ENCODE measurements at places on chromosomes 1 and 21. TPM values are rescaled to one million over a fixed set of nuclear protein-coding genes. Genes with fewer than 3 reads are reported as not detected.

DNA sequence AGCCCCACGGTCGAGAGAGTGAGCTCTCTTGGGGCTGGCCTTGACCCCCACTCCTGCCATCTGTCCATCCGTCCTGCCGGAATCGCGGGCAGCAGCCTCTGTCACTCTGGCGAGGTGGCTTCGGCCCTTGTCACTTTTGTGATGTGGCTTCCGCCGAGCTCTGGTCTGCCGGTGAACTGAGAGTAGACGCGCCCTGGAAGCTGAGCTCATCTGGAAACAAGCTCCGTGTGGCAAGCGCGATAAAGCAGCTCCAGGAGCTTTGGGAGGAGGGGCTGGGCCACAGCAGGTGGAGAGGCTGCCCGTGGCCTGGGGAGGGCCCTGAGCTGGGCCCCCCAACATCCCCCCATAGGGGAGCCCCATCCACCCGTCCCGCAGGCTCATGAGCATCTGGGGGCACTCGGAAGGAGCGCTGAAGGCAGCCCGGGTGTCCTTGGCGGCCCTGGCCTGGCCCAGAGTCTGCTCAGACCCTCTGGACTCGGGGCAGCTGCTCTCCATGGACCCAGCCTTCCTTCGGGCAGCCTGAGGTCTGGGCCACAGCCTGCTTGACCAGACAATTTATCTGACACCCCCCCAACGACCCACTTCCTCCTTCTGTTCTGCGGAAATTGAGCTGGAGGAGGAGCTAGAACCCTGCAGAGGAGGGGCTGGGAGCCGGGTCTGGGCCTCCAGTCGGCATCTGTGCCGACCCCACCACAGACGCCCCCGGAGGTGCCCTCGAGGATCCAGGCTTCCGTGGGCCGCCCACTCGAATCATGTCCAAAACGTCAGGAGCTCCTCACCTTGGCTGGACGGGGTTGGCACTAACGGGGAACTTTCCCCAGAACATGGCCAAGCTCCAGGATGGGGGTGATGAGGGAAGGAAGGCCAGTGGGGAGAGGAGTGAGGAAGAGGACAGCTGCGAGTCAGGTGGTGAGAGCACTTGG, 59.1 kb downstream of the SLC19A1 start:
- no peaks in the 10 kb centered on the region for H3K27me3 ChIP-seq
- no peak overlapping the region for H3K4me3 ChIP-seq
- H3K27ac ChIP-seq, result peak overlapping the region; percentile 44
- H3K36me3 ChIP-seq, result peaks cover 68% of the 10 kb centered on the region
- DNase-seq, result no peak

DNA sequence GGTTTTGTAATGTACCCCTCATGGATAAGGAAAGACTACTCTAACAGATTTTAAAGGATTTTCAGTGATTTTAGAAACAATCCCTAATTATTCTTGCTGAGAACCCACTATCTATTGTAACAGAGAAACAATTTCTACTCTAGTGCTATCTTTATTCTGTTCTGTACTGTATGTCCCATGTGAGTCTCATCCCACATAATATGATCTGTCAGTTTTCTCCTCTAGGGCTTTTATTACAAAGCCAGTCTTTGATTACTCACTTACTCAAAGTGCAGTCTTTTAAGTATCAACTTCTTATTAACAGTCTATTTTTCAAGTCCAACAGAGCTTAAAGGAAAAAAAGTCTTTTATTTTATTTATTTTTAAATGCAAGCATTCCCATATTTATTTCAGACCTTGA, 54.8 kb downstream of the CTH start:
- H3K4me3 ChIP-seq, result no peak overlapping the region
- H3K36me3 ChIP-seq, result no peaks in the 10 kb centered on the region

- no peaks in the 10 kb centered on the region for H3K4me1 ChIP-seq
- DNase-seq, result no peak
- H3K4me3 ChIP-seq, result no peak overlapping the region
- H3K27ac ChIP-seq, result no peak overlapping the region
- H3K36me3 ChIP-seq, result peaks cover 65% of the 10 kb centered on the region
- H3K27me3 ChIP-seq, result no peaks in the 10 kb centered on the region
Observed at GRCh38 chr1:220195701-220196100, 76.6 kb downstream of the RAB3GAP2 start.

DNA sequence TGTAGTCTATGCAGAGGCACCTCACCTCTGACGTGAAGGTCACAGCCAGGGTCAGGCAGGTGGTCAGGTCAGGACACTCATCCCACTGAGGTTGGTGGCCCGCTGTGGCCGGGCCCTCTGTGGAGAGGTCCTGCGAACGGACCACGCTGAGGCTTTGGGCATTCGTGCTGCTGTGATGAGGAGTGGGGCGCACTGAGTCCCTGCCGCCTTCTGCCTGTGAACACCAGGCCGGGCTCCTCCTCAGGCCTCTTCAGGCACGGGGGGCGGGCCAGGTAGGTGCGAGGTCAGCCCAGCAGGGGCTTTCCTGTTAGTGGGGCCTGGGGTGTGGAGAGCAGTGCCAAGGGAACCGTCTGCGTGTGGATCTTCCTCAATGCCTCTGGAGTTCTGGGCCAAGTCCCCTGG, 39.0 kb downstream of the COQ8A start:
- H3K4me3 ChIP-seq, result peak overlapping the region; percentile 7
- peaks cover 94% of the 10 kb centered on the region for H3K4me1 ChIP-seq
- DNase-seq, result no peak
- peak overlapping the region; percentile 96 for H3K27ac ChIP-seq

- no peak for DNase-seq
- H3K27ac ChIP-seq, result no peak overlapping the region
- H3K4me3 ChIP-seq, result no peak overlapping the region
- H3K4me1 ChIP-seq, result peaks cover 8% of the 10 kb centered on the region
- no peaks in the 10 kb centered on the region for H3K27me3 ChIP-seq
Observed at GRCh38 chr1:150763018-150763417, 2.6 kb downstream of the CTSS start.

- H3K27ac ChIP-seq, result peak overlapping the region; percentile 88
- peak; percentile 42 for DNase-seq
- no peaks in the 10 kb centered on the region for H3K36me3 ChIP-seq
- no peaks in the 10 kb centered on the region for H3K27me3 ChIP-seq
- peaks cover 99% of the 10 kb centered on the region for H3K4me1 ChIP-seq
Observed at GRCh38 chr1:19445417-19446342, 39.7 kb downstream of the CAPZB start.

GRCh38 chr1:22285549-22286396, 142.9 kb upstream of the WNT4 start:
- no peaks in the 10 kb centered on the region for H3K36me3 ChIP-seq
- no peak overlapping the region for H3K27ac ChIP-seq
- H3K4me3 ChIP-seq, result no peak overlapping the region
- no peak for DNase-seq
- H3K4me1 ChIP-seq, result no peaks in the 10 kb centered on the region

- no peaks in the 10 kb centered on the region for H3K27me3 ChIP-seq
- no peak overlapping the region for H3K4me3 ChIP-seq
- no peak overlapping the region for H3K27ac ChIP-seq
- peaks cover 69% of the 10 kb centered on the region for H3K36me3 ChIP-seq
Observed at GRCh38 chr1:16991571-16991970, 11.2 kb upstream of the MFAP2 start.

GRCh38 chr1:5661196-5662085, 330.8 kb downstream of the NPHP4 start:
- peaks cover 22% of the 10 kb centered on the region for H3K4me1 ChIP-seq
- DNase-seq, result no peak
- no peak overlapping the region for H3K27ac ChIP-seq
- no peaks in the 10 kb centered on the region for H3K36me3 ChIP-seq
- H3K4me3 ChIP-seq, result no peak overlapping the region

GRCh38 chr21:36388835-36389234, 3.6 kb downstream of the CHAF1B start:
- H3K27me3 ChIP-seq, result no peaks in the 10 kb centered on the region
- no peak for DNase-seq
- H3K4me1 ChIP-seq, result peaks cover 15% of the 10 kb centered on the region
- no peak overlapping the region for H3K27ac ChIP-seq
- no peaks in the 10 kb centered on the region for H3K36me3 ChIP-seq
- no peak overlapping the region for H3K4me3 ChIP-seq

DNA sequence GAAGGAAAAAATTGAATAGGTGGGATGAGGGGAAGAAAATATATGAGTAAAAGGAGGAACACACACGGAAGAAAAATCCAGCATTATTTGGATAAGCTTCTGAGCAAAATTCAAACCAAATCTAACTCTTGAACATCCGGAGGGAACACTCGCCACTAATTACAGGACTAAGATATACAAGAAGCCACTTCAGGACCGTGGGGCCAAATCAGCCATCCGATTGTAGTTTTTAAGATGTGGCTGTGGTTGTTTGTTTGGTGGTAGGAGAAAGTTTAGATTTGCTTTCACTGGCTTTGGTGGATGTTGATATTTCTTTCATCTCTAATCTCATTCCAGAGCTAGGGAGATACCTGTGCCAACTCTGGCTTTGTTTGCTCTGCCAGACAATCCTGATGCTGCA, 43.7 kb upstream of the ADAMTS1 start:
- no peak overlapping the region for H3K27ac ChIP-seq
- H3K36me3 ChIP-seq, result no peaks in the 10 kb centered on the region
- peaks cover 4% of the 10 kb centered on the region for H3K4me1 ChIP-seq
- no peak for DNase-seq
- H3K4me3 ChIP-seq, result no peak overlapping the region
- no peaks in the 10 kb centered on the region for H3K27me3 ChIP-seq

DNA sequence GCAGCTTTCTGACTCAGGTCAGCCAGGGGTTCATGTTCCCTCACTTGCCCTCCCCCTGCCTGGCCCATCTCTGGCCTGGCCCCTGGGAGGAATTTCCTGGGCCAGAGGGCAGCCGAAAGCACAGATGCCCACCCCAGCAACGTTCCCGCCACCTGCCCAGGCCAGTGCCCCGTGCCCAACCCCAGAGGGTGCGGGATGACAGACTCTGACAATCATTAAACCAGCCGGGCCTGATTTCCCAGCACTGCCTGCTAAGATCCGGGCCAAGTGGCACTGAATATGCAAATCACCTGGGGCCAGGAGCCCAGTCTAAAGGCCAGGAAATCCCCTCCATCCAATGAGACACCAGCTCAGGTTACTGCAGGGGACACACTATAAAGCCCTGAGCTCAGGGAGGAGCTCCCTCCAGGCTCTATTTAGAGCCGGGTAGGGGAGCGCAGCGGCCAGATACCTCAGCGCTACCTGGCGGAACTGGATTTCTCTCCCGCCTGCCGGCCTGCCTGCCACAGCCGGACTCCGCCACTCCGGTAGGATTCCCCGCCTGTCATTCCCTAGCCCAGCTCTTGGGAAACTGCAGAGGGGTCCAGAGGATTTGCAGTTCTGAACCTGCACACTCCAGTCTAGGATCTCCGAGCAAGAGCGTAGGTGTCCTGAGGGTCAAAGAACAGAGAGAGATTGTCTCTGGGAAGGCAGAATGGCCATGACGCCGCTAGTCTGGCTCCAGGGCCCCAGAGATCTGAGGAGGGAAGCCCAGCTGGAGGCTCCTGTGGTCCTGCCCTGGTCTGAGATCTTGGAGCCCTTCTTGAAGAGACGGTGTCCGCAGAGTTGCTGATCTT, at the start of gene ELF3:
ELF3 (plus strand) TSS at position 408 of the 836 bp plus-strand sequence. CDS start 550 bp downstream, outside the sequence.
- H3K27me3 ChIP-seq, result no peaks in the 10 kb centered on the region
- H3K4me3 ChIP-seq, result no peak within 1 kb of the TSS
- H3K27ac ChIP-seq, result no peak within 1 kb of the TSS
- DNase-seq, result no peak
- H3K36me3 ChIP-seq, result peaks cover 22% of the 10 kb centered on the region

GRCh38 chr1:217076902-217077301, 353.7 kb upstream of the ESRRG start:
- H3K27me3 ChIP-seq, result no peaks in the 10 kb centered on the region
- no peaks in the 10 kb centered on the region for H3K36me3 ChIP-seq
- H3K4me3 ChIP-seq, result peak overlapping the region; percentile 57
- peak overlapping the region; percentile 74 for H3K27ac ChIP-seq
- H3K4me1 ChIP-seq, result peaks cover 13% of the 10 kb centered on the region

GRCh38 chr21:32207406-32207716, 71.5 kb downstream of the MIS18A start:
- no peaks in the 10 kb centered on the region for H3K36me3 ChIP-seq
- H3K27ac ChIP-seq, result no peak overlapping the region
- DNase-seq, result no peak
- H3K4me3 ChIP-seq, result no peak overlapping the region

- no peaks in the 10 kb centered on the region for H3K36me3 ChIP-seq
- no peaks in the 10 kb centered on the region for H3K27me3 ChIP-seq
- H3K27ac ChIP-seq, result no peak overlapping the region
- peaks cover 11% of the 10 kb centered on the region for H3K4me1 ChIP-seq
- DNase-seq, result no peak
- H3K4me3 ChIP-seq, result no peak overlapping the region
Observed at GRCh38 chr1:233679591-233680373, 65.9 kb downstream of the KCNK1 start.

Gene COL6A1
- total RNA-seq, result 154 TPM

Gene SH2D1B
- 0.11 TPM for total RNA-seq

Gene CFHR4
- not detected for total RNA-seq

Gene FTCD
- total RNA-seq, result 2.2 TPM

Gene LCE2B
- total RNA-seq, result not detected

Gene CFAP74
- not detected for total RNA-seq

Gene PRRX1
- 74.7 TPM for total RNA-seq

Gene KDF1
- total RNA-seq, result 0.27 TPM

Measured in left ventricle myocardium inferior (tissue), 1 donor.